GM19239 (cell line): ENCODE measurements at places on chromosomes 13 and 19.
A peak's percentile ranks its signal among the peaks of the same experiment; 100 is the strongest.

- DNase-seq, result no peak
Measured at GRCh38 chr13:79434556-79434955, 28.5 kb upstream of the RBM26 start.

DNA sequence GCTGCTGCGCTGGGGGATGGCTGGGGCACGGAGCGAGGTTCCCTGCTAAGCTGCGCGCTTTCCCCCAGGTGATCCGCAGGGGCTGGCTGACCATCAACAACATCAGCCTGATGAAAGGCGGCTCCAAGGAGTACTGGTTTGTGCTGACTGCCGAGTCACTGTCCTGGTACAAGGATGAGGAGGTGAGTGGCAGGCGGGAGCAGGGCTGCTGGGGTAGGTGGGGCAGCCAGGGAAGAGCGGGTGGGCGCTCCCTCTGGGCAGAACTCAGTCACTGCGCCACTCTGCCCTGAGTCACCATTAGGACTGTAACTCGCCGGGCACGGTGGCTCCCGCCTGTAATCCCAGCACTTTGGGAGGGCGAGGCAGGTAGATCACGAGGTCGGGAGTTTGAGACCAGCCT is 23.8 kb downstream of the TMED1 start:
- no peak for DNase-seq

- no peak for DNase-seq
Measured at GRCh38 chr19:7748756-7749155, 1.4 kb upstream of the CD209 start.

GRCh38 chr13:22061806-22062391 is 391.0 kb downstream of the FGF9 start:
- no peak for DNase-seq

DNA sequence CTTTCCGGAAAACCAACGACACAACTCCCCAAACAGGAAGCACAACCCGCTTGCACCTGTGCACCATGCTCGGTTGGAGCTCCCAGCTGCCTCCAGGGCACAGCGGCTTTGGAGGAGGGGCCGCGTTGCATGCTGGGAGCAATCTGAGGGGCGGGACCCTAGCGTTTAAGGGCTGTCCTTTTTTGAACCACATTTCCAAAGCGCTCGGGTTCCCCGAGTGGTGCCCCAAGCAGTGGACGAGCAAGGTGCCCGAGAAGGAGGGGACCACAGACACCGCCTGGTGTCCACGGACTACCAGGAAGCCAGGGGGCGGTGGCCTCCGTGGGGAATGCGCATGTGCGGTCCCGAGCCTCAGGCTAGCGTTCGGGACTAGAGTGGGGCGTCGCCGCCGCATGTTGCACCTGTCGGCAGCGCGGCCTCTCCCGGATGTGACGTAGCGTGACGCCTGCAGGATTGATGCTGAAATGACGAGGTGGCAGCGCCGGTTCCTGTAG is 11.9 kb upstream of the ZNF57 start:
- no peak for DNase-seq

- no peak for DNase-seq
Measured at GRCh38 chr19:14477418-14478112, 2.4 kb upstream of the PTGER1 start.

GRCh38 chr13:49690995-49691784 is at the start of gene EBPL:
TSS of gene EBPL (minus strand) at chr13:49691486. CDS start at chr13:49691424, 62 bp downstream.
- peak; percentile 95 for DNase-seq

DNA sequence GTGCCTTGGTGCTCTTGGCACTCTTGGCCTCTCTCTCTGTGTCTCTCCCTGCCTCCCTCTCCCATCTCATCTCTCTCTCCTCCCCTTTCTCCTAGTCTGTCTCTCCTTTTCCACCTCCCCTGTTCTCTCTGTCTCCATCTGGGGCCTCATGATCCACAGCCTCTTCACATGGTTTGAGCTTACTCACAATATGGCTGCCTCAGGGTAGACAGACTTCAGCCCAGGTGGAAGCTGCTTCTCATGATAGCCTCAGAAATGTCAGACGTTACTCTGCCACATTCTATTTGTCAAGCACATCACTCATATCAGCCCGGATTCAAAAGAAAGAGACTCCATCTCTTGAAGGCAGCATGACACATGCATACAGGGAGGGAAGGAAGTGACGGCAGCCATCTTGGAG is 18.4 kb upstream of the S1PR4 start:
- no peak for DNase-seq

GRCh38 chr19:9130965-9131364 is 4.2 kb upstream of the OR7G3 start:
- DNase-seq, result no peak

- no peak for DNase-seq
Measured at GRCh38 chr19:15107061-15108010, at the start of gene SYDE1. TSS of gene SYDE1 (plus strand) at chr19:15107401. CDS start at chr19:15107434, 33 bp downstream.

- DNase-seq, result no peak
Measured at GRCh38 chr13:81473366-81473899, 1132.5 kb upstream of the SPRY2 start.

DNA sequence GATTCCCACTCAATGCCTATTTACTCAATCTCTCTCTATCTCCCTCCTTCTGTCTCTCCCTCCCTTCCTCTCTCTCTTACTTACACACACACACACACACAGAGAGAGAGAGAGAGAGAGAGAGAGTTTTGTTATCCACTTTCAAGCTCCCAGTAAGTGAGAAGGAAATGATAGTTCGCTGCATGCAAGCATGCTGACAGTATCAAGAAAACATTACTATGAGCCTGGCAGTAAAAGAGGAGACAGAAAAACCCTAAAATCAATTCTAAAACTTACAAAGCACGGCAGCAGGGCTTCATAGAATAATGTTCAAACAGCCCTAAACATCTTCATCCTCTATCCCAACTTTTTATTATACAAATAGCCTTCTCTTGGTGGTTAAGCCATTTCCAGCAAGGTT is 171.9 kb downstream of the FOXO1 start:
- no peak for DNase-seq

DNA sequence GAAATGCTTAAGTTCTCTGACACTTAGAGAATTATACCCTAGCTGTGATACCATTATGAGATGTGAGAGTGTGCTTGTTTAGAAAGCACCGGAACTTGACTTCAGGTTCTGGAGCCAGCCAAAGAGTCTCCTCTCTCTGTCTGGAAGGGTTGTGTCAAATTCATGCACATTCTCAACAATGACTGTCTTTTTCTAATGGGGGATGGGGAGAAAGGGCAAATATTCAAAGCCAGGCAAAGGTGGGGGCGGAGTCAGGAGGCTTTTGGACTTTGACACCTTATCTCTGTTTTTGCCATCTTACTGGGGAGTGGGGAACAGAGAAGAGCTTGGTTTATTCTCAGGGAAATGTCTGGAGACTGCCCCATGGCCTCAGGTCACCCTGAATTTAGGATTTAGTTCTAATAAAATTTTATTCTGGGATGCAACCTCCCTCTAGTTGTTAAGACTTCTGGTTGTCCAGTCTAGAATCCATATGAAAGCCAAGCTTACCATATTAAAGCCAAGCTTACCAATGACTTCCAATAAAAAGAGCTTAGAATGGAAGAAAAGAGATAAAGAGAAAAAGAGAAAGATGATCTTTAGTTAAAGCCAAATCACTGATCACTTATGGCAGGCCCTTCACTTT is 28.2 kb upstream of the KPNA3 start:
- no peak for DNase-seq

DNA sequence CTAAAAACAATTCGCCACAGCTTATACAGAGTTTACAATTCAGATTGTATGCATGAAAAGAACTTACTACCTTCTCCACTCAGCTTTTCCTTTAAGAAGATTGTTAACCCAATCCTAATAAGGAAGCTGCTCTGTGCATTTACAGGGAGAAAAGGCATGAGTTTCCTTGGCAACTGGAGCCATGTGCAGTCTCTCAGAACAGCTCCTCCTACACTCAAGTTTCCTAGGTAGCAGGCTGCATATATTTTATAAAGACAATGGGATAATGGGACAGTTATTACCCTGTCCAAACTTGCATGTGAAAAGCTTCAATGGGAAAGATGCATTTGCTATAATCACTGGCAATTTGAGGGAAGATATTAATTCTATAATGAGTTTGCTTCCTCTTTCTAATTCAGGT is 125.5 kb upstream of the TRPC4 start:
- DNase-seq, result no peak

- DNase-seq, result no peak
Measured at GRCh38 chr19:6613711-6614110, 22.8 kb upstream of the CD70 start.

DNA sequence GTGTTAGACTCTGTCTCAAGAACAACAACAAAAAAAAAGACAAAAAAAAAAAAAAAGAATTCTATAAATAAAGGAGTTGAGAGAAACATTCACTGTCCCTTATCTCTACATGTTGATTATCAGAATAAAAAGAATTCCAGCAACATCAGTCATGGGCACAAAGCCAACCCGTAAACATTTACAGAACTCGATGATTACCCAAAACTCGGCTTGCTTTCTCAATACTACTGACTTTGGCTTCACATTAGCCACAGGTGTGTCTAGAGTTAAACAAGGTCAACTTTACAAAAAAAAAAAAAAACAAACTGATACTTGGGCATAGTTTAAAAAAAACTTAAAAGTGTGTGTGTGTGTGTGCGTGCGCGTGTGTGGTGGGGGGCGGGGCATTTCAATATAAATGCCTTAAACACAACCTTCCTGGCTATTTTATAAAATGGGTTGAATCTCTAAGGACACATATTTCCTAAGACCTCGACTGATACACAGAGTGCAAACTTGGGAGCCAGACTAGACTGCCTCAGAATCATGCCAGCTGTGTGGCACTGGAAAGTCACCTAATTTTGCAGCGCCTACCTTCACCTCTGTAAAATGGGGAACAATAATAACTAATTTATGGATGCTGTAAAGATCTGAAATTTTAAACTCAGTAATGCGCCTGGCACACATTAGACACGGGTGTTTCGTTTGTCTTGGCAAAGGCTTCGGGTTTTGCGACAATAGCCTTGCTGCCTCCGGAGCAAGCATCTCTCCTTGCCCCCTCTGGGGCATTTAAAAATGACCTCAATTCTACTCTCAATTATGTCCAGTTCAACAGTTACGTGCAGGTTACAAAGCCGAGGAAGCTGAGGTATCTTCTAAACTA is 922 bp downstream of the EBPL start:
- DNase-seq, result peak; percentile 28

DNA sequence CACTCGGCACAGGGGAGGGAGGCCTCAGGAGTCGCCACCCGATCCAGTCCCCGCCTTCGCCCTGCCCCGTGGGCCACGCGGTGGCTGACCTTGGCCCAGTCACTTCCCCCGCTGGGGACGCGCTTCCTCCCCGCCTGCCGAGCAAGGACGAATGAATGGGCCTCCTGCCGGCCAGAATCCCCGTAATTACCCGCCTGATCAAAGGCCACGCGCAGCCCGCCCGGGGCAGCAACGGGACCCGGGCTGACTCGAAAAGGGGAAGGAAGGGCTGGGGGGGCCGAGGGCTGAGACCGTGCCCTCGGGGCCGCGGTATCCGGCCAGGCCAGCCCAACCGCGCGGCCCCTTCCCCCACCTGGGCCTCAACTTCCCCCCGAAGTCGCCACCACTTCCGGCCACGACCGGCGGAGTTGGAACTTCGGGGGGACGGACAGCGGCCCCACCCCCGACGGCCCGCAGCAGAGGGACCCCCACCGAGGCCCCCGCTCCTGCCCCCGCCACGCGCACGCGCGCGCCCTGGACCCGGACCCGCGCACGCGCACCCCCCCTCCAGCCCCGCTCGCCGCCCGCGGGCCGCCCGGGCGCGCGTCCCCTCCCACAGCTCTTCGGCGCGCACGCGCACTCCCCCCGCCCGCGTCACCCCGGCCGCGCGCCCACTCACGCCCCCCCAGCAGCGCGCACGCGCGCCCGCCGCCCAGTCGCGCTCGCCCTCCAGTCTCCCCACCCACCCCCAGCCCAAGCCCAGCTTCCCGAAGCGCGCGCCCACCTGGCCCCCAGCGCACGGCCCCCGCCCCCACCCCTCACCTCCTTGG is 520 bp downstream of the ZNF787 start:
- peak; percentile 73 for DNase-seq

GRCh38 chr13:38498271-38498670 is 148.6 kb downstream of the UFM1 start:
- DNase-seq, result no peak
